ENCODE measurements at places on chromosomes 1 and 21.

DNA sequence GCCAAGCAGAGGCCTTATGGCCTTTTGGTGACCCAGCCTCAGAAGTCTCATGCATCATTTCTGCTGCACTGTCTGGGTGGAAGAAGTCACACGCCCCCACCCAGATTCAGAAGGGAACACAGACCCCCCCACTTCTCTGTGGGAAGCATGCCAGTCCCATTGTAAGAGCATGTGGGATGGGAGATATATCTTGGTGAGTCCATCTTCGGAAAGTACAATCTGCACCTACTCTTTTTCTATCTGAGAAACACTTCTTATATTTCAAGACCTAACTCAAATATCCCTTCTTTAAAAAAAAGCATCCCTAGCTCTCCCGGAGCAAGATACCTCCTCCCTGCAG, 159.6 kb upstream of the FGGY start:
- no peak for DNase-seq

- DNase-seq = no peak
Observed at GRCh38 chr1:60813071-60813470, 269.3 kb upstream of the NFIA start.

- DNase-seq = no peak
Observed at GRCh38 chr1:162910161-162910560, 49.2 kb upstream of the CCDC190 start.

GRCh38 chr1:18178111-18178510, 70.5 kb downstream of the IGSF21 start:
- peak; percentile 29 for DNase-seq

DNA sequence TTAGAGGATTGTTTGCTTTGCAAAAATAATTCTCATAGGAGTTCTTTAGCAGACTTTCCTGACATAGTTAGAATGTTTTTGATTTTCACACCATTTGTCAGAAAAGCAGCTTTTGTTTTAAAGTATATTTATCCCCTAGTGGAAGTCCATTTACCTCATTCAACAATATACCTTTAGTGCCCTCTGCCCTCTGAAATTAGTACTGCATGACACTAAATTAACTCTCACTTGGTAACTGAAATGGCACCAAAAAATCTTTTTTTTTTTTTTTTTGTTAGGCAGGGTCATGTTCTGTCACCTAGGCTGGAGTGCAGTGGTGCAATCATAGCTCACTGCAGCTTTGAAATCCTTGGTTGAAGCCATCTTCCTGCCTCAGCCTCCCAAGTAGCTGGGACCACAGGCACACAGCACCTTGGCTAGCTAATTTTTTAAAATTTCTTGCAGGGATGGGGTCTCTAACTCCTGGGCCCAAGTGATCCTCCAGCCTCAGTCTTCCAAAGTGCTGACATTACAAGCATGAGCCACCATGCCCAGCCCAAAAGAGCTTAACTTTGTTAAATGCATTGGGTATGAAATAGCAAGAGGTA, 13.6 kb downstream of the LRRC42 start:
- no peak for DNase-seq

DNA sequence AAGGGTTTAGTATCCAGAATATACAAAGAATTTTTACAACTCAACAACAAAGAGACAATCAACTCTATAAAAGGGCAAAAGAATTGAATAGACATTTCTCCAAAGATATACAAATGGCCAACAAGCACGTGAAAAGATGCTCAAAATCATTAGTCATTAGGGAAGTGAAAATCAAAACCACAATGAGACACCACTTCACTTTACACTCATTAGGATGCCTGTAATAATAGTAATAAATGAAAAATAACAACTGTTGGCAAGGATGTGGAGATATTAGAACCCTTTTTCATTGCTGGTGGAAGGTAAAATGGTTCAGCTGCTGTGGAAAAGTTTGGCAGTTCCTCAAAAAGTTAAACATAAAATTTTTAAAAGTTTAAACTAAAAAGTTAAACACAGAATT, 7.0 kb upstream of the ABCD3 start:
- DNase-seq = no peak

DNA sequence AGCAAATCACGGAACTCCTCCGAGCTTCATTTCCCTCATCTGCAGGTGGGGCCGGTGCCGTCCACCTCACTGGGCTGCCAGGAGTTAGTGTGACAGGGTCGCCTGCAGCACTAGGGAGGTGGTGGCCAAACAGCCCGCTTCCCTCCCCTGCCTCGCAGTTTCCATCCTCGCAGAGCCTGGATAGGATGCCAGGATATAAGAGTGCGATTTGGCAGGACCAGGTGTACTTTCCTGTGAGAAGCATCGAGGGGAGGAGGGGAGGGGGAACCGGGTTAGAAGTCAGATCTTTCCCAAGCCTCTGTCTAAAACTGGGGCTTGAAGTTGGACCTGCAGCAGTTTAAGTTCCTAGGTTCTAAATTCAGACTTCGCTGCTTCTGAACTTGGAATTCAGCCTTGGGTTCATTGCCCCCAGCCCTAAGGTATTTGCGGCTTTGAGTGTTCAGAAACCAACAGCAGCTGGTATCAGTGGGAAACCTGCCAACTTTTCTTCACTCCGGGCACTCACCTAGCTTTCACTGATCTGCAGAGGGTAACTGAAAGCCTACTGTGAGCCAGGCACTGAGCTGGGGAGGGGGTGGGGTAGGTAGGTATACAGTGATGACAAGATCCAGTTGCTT, 1.7 kb upstream of the JUN start:
- DNase-seq = no peak

DNA sequence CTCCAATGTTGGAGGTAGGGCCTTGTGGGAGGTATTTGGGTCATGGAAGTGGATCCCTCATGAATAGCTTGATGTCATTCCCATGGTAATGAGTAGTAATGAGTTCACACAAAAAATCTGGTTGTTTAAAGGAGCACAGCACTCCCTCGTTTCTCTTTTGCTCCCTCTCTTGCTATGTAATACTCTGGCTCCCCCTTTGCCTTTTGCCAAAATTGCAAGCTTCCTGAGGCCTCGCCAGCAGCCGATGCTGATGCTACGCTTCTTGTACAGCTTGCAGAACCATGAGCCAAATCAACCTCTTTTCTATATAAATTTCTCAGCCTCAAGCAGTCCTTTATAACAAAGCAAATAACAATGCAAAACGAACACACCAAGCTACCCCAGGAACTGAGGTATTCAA, 80.9 kb downstream of the LHX9 start:
- DNase-seq = no peak

DNA sequence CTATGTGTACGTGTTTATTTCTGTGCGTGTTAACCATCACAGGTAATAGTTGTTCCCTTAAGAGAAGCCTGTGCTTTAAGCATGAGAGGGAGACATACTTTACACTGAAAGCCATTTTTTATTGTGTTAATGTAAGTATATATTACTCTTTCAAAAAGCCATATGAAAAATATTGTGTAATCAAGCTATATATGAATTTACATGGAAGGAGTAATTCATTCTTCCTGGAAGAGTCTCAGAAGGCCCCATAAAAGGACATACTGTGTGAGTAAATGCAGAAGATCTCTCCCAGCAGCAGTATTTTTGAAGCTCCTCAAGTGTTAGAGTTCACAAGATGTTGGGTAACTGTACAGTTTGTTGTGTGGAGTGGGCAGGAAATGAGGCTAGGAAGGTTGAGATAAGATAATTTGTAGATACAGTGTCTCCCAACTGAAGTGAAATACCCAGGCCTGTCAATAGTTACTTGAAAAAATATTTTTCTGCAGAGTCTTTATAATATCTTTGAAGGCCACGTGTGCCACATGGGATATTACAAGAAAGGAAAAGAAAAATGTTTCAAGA, 138.3 kb downstream of the PTGER3 start:
- DNase-seq = no peak

- DNase-seq = no peak
Observed at GRCh38 chr1:225699336-225699735, 46.4 kb upstream of the ENAH start.

GRCh38 chr1:47432071-47433036, 5.5 kb upstream of the FOXD2 start:
- no peak for DNase-seq

DNA sequence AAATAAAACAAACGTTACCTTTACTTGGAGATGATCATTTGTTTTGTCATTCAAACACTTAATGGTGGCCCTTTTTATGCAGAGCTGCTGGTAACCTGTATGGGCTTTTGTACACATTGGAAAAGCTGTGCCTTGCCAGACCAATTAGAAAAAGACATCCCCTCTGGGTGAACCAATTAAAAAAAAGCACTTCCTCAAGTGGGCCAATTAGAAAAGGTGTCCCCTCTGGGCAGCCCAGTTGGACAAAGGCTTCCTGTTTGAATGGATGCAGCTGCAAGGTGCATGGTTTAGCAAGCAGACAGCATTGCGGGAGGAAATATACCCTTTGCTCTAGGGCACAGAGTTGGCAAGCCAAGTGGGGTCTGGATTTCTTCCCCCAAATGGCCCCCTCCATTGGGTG, 21.6 kb downstream of the HUNK start:
- DNase-seq = no peak

- peak; percentile 57 for DNase-seq
Observed at GRCh38 chr1:202599669-202600431, 110.4 kb downstream of the SYT2 start.

- DNase-seq = no peak
Observed at GRCh38 chr1:11157867-11158266, 31.3 kb upstream of the ANGPTL7 start.

DNA sequence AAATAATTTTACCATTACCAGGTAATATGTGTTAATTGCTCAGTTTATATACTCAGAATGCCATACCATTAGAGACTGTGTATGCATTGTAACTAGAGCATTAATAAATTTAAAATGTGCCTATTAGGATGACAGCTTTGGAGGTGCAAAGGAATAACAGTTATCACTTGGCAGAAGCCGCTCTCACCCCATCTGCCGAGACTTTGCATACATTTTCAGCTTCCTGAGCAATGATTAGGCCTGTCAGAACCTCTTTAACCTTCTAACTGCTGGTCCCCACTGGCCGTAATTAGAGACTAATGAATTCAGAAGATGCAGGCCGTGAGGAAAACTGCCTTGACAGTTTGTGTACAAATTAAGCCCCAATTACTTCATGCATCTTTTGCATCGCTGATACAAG, 158.0 kb upstream of the PROX1 start:
- no peak for DNase-seq

DNA sequence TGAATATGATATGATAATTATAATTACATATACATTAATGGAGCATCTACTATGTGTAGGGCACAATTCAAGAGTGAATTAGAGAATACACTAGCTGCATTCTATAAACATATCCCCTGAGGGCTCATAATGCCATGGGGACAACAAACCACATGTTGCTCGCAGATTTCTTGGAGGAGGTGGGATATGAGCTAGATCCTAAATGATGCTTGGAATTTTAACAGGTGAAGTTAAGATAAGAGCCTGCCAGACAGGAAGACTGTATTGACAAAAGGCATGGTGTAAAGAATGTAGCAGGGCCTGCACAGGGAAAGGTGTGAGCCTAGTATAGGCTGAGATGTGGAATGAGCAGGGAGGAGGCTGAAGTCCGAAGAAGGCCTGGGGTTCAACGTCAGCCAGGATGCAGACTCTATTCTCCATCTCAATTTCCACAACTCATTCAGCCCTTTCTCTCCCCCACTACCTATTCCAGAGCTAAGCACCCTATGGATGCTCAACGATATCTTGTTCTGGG, 120.2 kb downstream of the ELAVL4 start:
- DNase-seq = no peak

DNA sequence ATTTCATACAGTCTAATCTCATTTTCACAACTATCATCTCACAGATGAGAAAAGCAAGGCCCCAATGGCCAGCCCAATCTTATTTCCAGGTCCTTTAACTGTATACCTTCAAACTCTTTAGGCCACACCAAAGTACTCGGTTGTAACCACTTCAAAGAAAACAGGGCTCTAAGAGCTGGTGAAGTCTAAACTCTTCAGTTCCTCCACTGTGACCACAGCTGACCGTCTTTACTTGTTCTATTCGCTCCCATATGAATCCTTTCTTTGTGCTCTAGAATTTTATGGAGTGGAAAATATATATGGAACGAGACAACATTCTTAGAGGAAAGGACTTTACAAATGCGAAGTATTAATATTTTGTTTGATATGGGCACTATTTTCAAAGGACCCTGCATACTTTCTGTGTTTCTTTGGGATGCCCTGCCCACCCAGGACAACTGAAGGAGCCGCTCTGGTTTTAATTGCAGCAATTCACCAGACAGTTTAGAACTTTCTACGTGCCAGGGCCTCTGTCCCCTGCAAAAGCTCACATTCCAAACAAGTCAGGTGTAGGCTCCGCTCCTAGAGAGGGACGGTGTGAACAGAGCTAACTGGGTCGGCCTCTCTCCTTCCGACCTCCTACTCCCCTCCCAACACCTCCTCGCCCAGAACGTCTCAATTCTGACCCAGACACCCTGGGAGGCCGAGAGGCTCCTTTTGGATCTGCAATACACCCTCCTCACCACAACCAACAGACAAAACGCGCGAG, 15.7 kb downstream of the IER5 start:
- DNase-seq = no peak

GRCh38 chr1:47709872-47710231, 272.0 kb downstream of the FOXD2 start:
- no peak for DNase-seq

DNA sequence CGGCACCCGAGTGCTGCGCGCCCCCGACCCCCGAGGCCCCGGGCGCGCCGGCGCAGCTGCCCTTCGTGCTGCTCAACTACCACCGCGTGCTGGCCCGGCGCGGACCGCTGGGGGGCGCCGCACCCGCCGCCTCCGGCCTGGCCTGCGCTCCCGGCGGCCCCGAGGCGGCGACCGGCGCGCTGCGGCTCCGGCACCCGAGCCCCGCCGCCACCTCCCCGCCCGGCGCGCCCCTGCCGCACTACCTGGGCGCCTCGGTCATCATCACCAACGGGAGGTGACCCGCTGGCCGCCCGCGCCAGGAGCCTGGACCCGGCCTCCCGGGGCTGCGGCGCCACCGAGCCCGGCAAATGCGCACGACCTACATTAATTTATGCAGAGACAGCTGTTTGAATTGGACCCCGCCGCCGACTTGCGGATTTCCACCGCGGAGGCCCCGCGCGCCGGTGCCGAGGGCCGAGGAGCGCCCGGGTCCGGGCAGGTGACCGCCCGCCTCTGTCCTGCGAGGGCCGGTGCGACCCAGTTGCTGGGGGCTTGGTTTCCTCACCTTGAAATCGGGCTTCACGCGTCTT, 49.0 kb downstream of the SIM2 start:
- peak; percentile 48 for DNase-seq

GRCh38 chr1:41175546-41175945, 66.6 kb downstream of the SCMH1 start:
- DNase-seq = no peak

DNA sequence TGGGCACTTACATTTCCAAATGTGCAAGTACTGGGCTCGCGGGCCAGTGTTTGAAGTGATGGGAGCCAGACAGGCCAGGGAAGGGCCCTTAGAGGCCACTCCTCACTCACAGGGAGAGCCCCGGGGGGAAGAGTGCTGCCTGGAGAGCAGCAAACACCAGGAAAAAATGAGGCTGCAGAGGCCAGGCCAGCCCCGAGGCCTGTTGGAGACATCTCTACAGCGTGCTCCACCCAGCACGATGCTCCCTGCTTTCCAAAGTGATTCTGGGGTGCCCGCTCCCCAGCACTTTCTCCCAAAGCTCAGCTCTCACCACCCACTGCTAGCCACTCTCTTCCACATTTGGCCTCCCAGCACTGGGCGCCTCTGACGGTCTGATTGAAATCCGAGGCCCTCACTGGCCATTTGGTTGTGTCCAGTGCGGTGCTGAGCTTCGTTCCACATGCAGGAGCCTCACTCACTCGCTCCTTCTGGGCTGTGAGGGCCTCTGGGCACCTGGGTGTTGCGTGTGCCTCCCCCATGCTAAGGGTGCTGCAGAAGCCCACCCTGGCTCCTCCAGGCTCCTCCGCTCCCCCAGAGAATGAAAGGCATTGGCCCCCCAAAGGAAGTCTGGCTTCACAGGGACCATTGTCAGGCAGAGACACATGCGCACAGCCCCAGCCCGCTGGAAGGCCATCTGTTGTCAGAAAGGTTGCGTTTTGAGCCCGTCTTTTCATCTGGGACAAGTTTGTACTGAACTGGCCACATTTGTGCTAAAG, 385.4 kb upstream of the VAMP3 start:
- DNase-seq = no peak

Measured in GM12892 (cell line).